Activated T-cell treated with anti-CD3 and anti-CD28 coated beads, Interleukin-2, amount 50 U/mL, for 72 hours (primary cell): ENCODE measurements at places on chromosomes 4 and X. TPM values are rescaled to one million over a fixed set of nuclear protein-coding genes. Genes with fewer than 3 reads are reported as not detected.

GRCh38 chrX:63758011-63758410 lies 27.0 kb downstream of the ARHGEF9 start:
- DNase-seq = no peak
- peaks cover 1% of the 10 kb centered on the region for H3K36me3 ChIP-seq
- peaks cover 27% of the 10 kb centered on the region for H3K4me1 ChIP-seq

- no peaks in the 10 kb centered on the region for H3K36me3 ChIP-seq
- H3K27ac ChIP-seq = no peak overlapping the region
- H3K4me1 ChIP-seq = no peaks in the 10 kb centered on the region
- no peaks in the 10 kb centered on the region for H3K27me3 ChIP-seq
- no peak for DNase-seq
Measured at GRCh38 chr4:10403633-10404445, 53.4 kb downstream of the ZNF518B start.

GRCh38 chr4:38510201-38510600 lies 153.8 kb upstream of the KLF3 start:
- DNase-seq = no peak
- H3K27me3 ChIP-seq = no peaks in the 10 kb centered on the region
- peak overlapping the region; percentile 62 for H3K27ac ChIP-seq

DNA sequence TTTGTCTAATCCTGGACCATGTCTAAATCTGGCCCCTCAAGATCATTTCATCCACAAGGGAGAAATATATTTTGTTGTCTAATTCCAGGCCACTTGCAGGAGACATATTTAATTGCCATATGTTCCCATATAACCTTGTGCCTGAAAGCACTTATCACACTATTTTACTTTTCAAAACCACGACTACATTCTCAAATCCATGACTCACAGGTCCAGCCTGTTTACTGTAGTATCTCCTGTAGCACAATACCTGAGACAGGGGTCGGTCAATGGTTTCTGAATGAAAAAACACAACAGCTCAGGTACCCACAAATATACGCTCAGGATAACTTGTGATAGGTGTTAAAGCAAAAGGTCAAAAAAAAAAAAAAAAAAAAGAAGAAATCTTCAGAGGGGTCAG lies 60.9 kb downstream of the SEC24D start:
- no peak for DNase-seq
- H3K4me3 ChIP-seq = no peak overlapping the region
- no peak overlapping the region for H3K27ac ChIP-seq
- no peaks in the 10 kb centered on the region for H3K27me3 ChIP-seq
- H3K36me3 ChIP-seq = peaks cover 1% of the 10 kb centered on the region

The LGI2 gene
- not detected for total RNA-seq

- H3K36me3 ChIP-seq = no peaks in the 10 kb centered on the region
- H3K27ac ChIP-seq = no peak overlapping the region
- no peaks in the 10 kb centered on the region for H3K27me3 ChIP-seq
Measured at GRCh38 chr4:21856754-21857153, 91.8 kb downstream of the KCNIP4 start.

DNA sequence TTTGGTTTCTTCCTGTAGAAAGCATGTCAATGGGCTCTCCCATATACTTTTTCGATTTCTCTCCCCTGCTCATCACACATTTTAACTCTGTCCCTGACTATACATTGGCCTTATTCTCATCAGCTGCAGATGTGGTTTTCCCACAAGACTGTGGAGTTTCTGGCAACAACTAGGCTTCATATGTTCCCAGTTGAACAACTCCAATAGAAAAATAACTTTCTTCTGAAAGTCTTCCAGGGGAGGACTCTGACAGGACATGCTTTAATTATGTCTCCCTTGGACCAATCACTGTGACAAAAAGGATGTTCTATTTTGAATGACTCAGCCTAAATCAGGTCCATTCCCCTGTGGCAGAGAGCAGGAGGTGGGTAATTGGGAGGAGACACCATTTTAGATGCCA lies 28.1 kb downstream of the SPANXC start:
- H3K27me3 ChIP-seq = no peaks in the 10 kb centered on the region
- DNase-seq = no peak
- H3K36me3 ChIP-seq = no peaks in the 10 kb centered on the region
- no peaks in the 10 kb centered on the region for H3K4me1 ChIP-seq
- no peak overlapping the region for H3K27ac ChIP-seq

DNA sequence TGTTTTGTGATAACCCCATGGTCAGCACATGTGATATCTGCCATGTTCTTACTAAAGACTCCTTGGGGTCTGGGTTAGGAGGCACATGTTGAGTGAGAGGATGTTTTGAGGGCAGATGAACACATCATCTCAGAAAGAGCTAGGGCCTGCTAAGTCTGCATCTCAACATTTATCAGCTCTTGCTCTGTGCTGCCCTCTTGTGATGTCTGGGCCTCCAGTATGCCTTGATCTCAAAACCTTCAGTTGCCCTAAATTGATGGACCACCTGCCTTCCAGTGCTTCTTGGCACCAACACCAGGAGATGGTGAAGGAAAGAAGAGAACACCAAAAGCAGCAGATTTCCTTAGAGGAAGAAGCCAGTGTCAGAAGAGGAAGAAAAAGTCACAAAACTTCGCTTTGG lies 22.5 kb downstream of the MID1 start:
- no peak for DNase-seq
- H3K27me3 ChIP-seq = no peaks in the 10 kb centered on the region
- no peak overlapping the region for H3K27ac ChIP-seq
- no peaks in the 10 kb centered on the region for H3K36me3 ChIP-seq

- H3K36me3 ChIP-seq = no peaks in the 10 kb centered on the region
- no peak for DNase-seq
- no peaks in the 10 kb centered on the region for H3K4me1 ChIP-seq
Measured at GRCh38 chrX:122439831-122440230, 744.2 kb upstream of the GRIA3 start.

DNA sequence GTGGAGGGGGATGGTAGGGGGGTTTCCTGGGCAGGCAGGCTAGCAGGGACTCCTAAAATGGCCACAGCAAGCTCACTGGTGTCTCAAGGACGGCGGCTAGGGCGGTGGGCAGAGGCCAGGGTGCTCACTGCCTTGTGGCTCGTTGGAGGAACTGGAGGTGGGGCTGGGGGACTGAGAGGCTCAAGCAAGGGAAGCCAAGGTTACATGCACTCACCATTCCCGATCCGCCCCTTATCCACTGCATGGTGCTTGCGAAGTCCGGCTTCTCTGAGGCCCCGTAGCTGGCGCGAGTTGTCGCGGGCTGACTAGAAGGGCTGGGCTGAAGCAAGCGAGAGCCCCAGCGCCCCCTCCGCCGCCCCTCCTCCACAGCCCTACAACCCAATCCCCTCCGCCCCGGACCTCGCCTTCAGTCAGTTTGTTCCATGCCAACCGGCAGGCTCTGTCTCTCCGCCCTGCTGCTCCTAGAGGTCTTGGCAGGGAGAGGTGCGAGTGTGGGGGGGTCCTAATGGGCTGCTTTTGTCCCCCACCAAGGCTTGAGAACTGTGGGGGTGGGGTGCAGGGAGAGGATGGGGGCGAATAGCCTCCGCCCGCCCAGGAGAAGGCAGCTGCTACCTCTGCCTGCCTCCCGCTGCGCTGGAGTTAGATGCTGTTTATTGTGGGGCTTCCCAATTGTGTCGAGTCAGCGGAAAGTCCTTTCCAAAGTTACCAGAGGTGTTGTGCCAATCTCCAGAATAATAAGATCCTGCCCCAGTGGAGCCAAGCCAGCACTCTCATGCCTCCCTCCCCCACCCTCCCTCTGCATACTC lies at the start of gene ARHGEF9:
TSS of gene ARHGEF9 (minus strand) at position 313 of the 806 bp plus-strand sequence. CDS start at position 244, 69 bp downstream.
- H3K27ac ChIP-seq = no peak within 1 kb of the TSS
- H3K27me3 ChIP-seq = peaks cover 28% of the 10 kb centered on the region
- peak within 1 kb of the TSS; percentile 43 for H3K4me3 ChIP-seq
- no peaks in the 10 kb centered on the region for H3K4me1 ChIP-seq
- no peaks in the 10 kb centered on the region for H3K36me3 ChIP-seq

DNA sequence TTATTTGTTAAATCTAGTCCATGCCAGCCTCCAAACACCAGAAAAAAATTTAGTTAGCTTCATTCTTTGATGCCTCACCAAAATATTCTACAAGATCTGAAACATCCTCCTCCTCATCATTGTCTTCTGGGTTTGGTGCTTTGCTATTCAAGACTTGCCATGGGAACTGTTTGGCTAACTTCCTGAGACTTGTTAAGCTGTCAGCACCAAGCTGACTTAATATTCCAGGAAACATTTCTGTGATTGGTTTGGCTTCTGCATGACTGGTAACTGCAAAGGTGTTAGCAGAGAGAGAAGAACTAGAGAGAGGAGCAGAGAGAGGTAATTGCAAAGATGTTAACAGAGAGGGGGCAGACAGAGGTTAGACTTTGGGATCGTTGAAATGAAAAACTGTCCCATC lies 101.3 kb downstream of the PALLD start:
- no peak overlapping the region for H3K27ac ChIP-seq
- no peaks in the 10 kb centered on the region for H3K4me1 ChIP-seq
- no peak for DNase-seq
- H3K36me3 ChIP-seq = no peaks in the 10 kb centered on the region
- H3K4me3 ChIP-seq = no peak overlapping the region

The NXF2B gene
- not detected for total RNA-seq

DNA sequence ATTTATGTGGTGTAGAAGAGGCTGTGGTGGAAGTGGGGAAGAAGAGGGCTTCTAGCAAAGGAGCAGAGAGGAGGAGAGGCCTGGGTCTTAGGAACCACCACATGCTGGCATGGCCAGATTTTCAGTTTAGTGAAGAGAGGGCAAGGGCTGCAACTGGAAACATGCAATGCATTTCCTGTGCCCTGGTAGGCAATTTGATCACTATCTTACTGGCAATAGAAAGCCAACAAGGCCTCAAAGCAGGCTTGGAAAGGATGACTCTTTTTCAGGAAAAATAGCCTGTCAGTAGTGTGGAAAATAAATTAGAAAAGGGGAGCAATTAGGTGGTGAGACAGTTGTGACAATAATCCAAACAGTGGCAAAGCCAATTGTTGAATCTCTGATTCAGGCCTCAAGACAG lies 501.9 kb upstream of the ZFP42 start:
- H3K36me3 ChIP-seq = peaks cover 3% of the 10 kb centered on the region
- H3K27ac ChIP-seq = no peak overlapping the region
- H3K4me3 ChIP-seq = no peak overlapping the region
- H3K27me3 ChIP-seq = no peaks in the 10 kb centered on the region

DNA sequence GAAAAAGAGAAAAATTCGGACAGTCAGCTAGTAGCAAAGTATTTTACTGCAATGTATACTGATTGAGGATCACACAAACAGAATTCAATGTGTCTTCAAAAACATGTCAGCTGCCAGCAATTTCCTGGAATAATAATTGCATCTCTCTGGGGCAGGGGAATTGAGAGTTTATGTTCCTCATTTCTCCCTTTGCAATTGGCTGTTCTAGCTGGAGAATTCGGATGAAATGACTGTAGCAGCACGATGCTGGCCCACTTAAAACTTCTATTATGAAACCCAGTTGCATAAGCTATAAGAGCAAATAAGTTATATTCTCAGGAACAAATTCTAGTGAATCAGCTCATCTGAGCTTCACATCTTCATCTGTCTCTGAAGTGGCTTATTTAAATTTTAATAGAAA lies 99.9 kb upstream of the CPEB2 start:
- peaks cover 4% of the 10 kb centered on the region for H3K4me1 ChIP-seq
- no peaks in the 10 kb centered on the region for H3K36me3 ChIP-seq
- peaks cover 31% of the 10 kb centered on the region for H3K27me3 ChIP-seq
- H3K4me3 ChIP-seq = no peak overlapping the region
- no peak for DNase-seq
- H3K27ac ChIP-seq = no peak overlapping the region

The DRD5 gene
- total RNA-seq = not detected

DNA sequence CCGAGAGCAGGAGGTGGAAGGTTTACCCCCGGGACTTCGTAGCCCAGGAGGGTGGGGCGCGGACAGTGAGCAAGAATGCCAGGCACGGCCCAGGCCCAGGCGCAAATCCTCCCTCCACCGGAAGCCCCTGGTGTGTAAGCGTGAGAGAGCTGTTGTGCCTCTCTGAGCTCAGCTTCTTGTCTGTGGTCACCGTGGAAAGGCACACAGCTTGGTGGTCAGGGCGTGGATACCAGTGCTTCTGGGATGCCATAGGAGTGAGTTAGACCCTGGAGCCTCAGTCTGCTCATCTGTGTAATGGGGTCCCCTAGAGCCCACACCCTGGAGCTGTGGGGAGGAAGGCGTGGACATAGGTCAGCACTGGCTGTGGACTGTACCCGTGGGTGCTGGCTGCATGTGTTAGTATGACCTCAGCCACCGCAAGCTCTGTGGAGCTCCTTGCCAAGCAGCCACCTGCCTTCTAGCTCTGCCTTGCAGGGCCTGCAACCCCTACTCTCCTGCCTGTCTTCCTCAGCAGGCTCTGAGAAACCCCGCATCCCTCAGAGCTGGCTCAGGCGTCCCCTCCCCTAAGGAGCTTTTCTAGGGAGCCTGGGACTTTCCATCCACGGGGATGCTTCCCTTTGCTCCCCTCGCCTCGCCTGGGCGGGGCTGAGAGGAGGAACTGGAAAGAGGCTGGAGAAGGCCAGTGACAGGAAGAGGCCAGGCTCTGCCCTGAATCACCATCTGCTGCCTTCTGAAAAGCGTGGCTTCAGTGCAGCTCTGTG lies 28.0 kb upstream of the AFAP1 start:
- H3K4me1 ChIP-seq = peaks cover 86% of the 10 kb centered on the region
- H3K36me3 ChIP-seq = peaks cover 11% of the 10 kb centered on the region
- peak; percentile 23 for DNase-seq
- no peaks in the 10 kb centered on the region for H3K27me3 ChIP-seq

- H3K27ac ChIP-seq = no peak overlapping the region
- no peaks in the 10 kb centered on the region for H3K4me1 ChIP-seq
- H3K4me3 ChIP-seq = no peak overlapping the region
- DNase-seq = no peak
Measured at GRCh38 chrX:27598312-27598711, 8.2 kb downstream of the DCAF8L2 start.

DNA sequence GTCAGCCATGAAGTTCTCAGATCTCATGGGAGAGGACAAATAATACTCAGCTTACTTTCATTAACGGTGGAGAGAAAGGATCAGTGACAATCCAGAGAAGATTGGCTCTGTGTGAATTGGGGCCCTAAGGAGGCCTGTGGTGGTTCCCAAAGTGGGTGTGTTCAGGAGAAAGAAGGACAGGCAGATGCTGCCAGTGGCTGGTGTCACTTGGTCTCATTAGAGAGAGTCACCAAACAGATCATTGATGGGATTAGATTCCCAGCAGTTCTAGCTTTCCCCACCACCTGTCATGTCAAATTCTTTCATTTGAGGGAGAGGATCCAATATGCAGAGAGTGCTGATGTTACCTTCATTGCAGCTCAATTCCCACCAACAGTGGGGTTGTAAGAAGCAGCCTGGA lies 8.0 kb downstream of the SMPX start:
- no peak overlapping the region for H3K4me3 ChIP-seq
- no peaks in the 10 kb centered on the region for H3K4me1 ChIP-seq
- no peak for DNase-seq
- no peaks in the 10 kb centered on the region for H3K36me3 ChIP-seq
- H3K27me3 ChIP-seq = peaks cover 14% of the 10 kb centered on the region
